ENCODE measurements at places on chromosomes 16 and 17. TPM values are rescaled to one million over a fixed set of nuclear protein-coding genes. Genes with fewer than 3 reads are reported as not detected.

Gene CALB2
- 0.33 TPM for total RNA-seq

Gene ODAD4
- total RNA-seq, result 0.33 TPM

Gene BTBD17
- not detected for total RNA-seq

Gene CLDN7
- total RNA-seq, result 6.5 TPM

Gene CRYM
- 2.3 TPM for total RNA-seq

Gene C1QTNF1
- 6.3 TPM for total RNA-seq

Gene ATXN1L
- 13.9 TPM for total RNA-seq

Gene CCT6B
- total RNA-seq, result 1.0 TPM

Gene PIK3R5
- not detected for total RNA-seq

Gene NLE1
- 30.6 TPM for total RNA-seq

Gene MYH1
- not detected for total RNA-seq

Gene NOTUM
- total RNA-seq, result not detected

Gene HS3ST3A1
- total RNA-seq, result 21.4 TPM

Gene PLA2G10
- total RNA-seq, result not detected

Gene PIK3R6
- total RNA-seq, result not detected

Gene GUCY2D
- not detected for total RNA-seq

Gene ARL5C
- not detected for total RNA-seq

Gene TMEM100
- total RNA-seq, result 0.99 TPM

Gene SOST
- total RNA-seq, result not detected

Gene ITGAD
- not detected for total RNA-seq

Gene IKZF3
- total RNA-seq, result not detected

Gene EME1
- total RNA-seq, result 10.9 TPM

Gene CASKIN1
- total RNA-seq, result 2.0 TPM

Gene MT1M
- 5.1 TPM for total RNA-seq

Gene PKMYT1
- total RNA-seq, result 9.9 TPM

Gene OTOP3
- total RNA-seq, result not detected

Gene AGRP
- not detected for total RNA-seq

Gene TAC4
- not detected for total RNA-seq

Gene MYH13
- total RNA-seq, result not detected

Gene PDIA2
- total RNA-seq, result not detected

Gene TMEM238L
- not detected for total RNA-seq

Gene DPEP3
- not detected for total RNA-seq

Gene VEZF1
- total RNA-seq, result 37.2 TPM

Gene TRPV3
- 1.0 TPM for total RNA-seq

Gene PPP1R9B
- 58.7 TPM for total RNA-seq

Gene RAB26
- 2.9 TPM for total RNA-seq

Gene CMTM2
- not detected for total RNA-seq

Gene QRICH2
- 5.1 TPM for total RNA-seq

Gene RNF43
- under 0.01 TPM for total RNA-seq

Gene PRSS27
- total RNA-seq, result 0.58 TPM

Gene CNTNAP4
- total RNA-seq, result not detected

Gene PPP1R1B
- 0.66 TPM for total RNA-seq

Gene CES2
- 26.3 TPM for total RNA-seq

Gene TOX3
- not detected for total RNA-seq

Gene SMCR8
- total RNA-seq, result 18.5 TPM

Gene SERPINF2
- total RNA-seq, result 0.33 TPM

Gene ZPBP2
- total RNA-seq, result not detected

Gene TTYH2
- 4.1 TPM for total RNA-seq

Gene EVPLL
- total RNA-seq, result not detected

Gene TANGO6
- 21.8 TPM for total RNA-seq

Gene HERPUD1
- total RNA-seq, result 86.5 TPM

Gene NDRG4
- 18.2 TPM for total RNA-seq

Gene EFCAB13
- total RNA-seq, result 10.1 TPM

Gene HOXB1
- total RNA-seq, result not detected

Gene HSD17B2
- total RNA-seq, result not detected
